Mammary epithelial cell (primary cell): ENCODE measurements at places on chromosomes 1 and 21. TPM values are rescaled to one million over a fixed set of nuclear protein-coding genes. Genes with fewer than 3 reads are reported as not detected.
A peak's percentile ranks its signal among the peaks of the same experiment; 100 is the strongest.

- DNase-seq = no peak
Observed at GRCh38 chr21:46084709-46085108, 13.2 kb upstream of the COL6A2 start.

DNA sequence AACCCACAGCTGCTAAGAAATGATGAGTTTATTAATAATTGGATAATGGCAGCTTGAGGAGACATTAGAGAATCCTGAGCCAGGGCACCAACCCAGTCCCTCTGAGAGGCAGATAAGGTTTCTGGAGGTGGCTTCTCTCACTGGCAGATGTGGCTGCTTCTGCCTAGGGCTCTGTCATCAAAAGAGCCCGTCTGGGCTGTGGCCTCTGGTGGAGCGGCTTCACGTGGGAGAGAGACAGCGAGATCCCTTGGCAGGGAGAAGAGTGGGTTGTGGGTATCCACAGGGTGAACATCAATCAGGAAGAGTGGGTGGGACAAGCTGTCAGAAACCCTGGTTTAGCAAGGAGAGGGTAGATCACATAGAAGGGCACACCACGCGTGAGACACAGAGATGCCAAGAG lies 30.0 kb downstream of the VWA5B1 start:
- DNase-seq = no peak

DNA sequence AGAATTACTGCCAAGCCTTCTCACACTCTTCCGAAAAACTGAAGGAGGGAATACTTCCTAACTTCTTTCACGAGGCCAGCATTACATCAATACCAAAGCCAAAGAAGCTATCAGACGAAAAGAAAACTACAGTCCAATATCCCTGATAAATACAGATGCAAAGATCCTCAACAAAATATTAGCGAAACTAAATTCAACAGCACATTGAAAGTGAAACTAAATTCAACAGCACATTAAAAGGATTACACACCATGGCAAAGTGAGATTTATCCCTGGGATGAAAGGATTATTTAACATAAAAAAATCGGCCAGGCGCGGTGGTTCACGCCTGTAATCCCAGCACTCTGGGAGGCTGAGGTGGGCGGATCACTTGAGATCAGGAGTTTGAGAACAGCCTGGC lies 176.8 kb downstream of the FAF1 start:
- no peak for DNase-seq

DNA sequence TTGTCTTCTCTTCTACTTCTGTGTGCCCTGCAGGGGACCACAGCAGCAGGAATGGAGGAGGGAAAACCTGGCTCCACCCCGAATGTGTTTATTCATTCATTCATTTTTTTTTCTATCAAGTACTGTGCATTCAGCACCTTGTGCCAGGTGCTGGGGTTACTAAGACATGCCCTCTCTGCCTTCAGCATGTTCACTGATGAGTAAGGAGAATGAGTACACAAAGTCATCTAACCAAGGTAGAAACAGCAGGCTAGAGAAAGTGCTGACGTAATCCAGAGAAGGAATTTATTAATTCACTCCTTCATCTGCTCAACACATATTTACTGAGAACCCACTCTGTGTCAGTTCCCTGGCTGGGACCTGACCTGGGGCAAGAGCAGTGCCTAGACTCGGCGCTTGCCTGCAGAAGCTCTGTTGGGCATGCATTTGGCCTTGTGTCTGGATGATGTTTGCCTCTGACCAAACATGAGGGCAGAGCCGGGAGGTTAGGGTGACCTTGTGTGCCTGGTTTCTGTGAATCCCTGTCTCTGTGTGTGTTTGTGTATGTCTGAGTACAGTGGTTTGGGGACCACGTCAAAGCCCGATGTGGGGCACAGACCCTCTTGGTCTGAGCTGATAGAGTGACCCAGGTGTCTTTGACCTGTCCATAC lies 3.3 kb upstream of the MYOG start:
- DNase-seq = peak; percentile 84

DNA sequence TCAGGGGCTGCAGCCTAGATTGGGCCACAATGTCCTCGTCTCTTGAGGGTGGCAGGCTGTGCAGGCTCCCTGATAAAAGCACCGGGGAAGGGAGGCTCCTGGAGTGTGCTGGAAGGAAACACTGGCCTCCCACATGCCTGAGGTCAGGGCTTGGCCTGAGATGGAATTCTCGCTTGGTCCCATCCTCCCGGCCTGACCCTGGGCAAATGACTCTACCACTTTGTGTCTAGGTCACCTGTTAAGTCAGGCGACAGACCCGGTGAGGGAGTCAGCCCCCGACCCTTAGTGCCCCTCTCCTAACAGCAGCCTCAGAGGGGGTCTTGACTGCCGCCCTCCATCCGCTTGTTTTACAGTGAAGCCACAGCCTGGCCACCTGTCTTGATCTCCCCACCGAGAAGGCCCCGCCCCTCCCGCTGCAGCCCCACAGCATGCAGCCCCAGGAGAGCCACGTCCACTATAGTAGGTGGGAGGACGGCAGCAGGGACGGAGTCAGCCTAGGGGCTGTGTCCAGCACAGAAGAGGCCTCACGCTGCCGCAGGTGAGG lies 2.5 kb downstream of the SMIM1 start:
- DNase-seq = no peak

DNA sequence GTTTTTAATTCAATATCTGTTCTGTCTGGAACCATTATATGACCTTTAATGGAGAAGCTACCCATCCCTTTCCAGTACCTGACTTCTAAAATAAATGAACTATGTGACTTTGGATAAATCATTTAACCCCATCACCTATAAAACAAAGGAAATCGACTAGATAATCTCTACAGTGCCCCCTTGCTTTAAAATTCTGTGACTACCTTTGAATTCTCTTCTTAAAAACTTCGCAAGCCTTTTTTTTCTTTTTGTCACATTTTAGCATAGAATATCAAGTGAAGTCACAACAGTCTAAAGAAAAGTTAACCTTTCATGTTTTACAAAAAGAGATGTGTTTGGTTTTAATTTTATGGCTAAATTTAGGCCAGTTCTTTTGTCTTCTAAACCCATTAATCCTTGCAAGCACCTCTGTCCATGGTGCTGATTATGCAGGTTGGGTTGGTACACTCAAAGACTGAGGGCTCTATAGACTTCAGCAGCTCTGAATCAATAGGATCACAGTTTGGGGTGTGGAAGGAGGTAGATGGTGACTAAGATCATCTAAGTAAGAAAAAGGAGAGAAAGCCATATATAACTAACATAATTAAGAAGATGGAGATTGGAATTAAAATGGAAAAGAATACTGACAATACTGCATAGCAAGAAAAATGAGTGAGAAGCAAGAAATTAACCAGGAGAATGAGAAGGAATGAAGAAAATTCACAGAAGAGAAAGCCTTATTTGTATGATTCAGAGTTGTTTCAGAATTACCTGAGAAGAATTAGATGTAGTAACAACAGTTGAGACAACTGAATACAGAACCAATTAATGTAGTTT lies 59.2 kb downstream of the TBX15 start:
- peak; percentile 34 for DNase-seq

DNA sequence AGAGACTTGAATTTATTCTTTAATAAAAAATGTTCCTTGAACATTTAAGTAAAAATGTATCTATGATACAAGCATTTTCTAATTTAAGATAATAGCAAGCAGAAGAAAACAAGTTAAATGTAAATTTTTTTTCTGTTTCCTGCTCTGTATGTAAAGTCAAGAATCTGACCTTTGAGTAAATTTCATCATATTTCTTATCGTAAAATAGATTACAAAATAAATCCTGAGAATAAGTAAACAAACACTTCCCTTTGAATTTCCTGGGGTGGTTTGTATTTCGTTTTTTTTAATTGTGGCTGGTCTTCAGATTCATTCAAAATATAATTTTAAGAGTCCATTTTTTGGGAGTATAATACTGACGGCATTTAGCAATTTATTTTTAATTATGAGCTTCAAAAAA lies 77.6 kb downstream of the POU2F1 start:
- no peak for DNase-seq

GRCh38 chr1:51936531-51936930 lies 54.0 kb downstream of the RAB3B start:
- DNase-seq = no peak

GRCh38 chr1:9889411-9889810 lies 20.7 kb downstream of the CTNNBIP1 start:
- DNase-seq = no peak

DNA sequence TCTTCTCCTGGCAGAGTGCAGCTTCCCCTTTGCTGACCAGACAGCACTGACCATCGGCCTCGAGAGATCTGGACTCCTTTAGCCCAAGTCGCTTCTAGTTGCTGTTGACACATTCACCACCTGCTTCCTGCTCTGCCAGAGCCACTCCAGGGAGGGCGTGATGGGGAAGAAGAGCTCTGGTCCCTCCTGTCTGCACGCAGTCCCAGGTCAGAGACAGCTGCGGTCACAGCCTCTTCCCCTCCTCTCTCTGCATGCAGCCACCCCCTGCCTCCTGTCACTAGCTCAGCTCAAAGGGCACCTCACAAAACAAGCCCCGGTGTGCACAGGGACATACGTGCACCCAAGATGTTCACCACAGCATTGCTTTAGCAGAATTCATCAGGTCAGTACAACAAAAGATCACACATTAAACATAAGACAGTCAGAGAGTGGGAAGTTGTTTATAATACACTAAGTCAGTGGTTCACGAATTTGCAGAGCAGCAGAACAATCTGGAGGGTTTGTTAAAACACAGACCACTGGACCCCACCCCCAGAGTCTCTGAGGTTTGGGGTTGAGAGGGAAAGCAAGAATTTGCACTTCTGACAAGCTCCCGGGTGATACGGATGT lies 132.9 kb downstream of the SYF2 start:
- no peak for DNase-seq

DNA sequence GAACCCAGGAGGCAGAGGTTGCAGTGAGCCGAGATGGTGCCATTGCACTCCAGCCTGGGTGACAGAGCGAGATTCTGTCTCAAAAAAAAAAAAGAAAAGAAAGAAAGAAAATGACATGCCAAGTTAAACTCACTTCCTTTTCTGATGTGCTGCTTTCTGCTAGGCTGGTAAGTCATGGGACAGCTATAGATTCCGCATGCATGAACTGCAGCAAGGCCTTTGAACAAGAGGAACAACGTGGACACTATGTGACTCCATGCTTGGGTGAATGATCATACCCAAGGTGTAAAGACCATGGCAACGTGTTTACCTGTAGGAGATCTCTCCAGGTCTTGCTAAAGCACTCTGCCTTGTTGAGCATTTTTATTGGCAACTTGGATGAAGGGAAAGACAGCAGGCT lies 10.3 kb upstream of the TTF2 start:
- no peak for DNase-seq

DNA sequence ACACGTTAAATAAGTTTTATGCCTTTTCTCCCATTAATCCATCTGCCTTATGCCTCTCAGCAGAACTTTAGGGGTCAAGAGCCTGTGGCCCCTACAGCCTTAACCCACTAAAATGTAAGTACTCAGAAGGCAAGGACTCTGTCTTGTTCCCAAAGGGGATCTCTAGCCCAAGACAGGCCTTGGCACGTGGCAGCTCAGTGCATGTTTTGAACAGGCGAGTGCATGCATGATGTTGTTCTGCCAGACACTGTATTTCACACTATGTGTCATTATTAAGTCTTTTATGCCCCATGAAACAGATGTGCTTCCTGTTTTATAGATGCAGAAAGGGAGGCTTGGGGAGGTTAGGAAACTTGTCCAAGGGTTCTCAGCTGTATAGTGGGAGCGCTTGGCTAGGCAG lies 102.8 kb downstream of the ETS2 start:
- peak; percentile 64 for DNase-seq

DNA sequence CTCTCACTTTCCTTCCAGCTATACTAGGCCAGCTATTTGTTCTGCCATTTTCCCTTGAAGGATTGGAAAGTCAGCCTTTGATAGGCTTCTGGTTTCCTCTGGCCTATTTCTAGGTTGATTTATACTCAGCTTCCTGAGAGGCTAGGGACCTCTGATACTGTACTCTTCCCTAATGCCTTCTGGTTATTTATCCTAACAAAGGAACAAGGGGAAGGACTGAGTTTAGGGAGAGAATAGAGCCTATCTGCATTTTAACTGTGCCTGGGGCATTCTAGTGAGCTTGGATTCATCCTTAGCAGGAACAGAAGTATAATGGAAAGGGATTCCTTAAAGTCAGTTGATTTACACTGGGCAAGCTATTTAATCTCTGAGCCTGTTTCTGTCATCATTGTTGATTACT lies 11.8 kb upstream of the TMEM39B start:
- no peak for DNase-seq

- no peak for DNase-seq
Observed at GRCh38 chr1:177124577-177125278, 39.8 kb downstream of the ASTN1 start.

- no peak for DNase-seq
Observed at GRCh38 chr1:223667484-223668182, 2.1 kb upstream of the CAPN8 start.

DNA sequence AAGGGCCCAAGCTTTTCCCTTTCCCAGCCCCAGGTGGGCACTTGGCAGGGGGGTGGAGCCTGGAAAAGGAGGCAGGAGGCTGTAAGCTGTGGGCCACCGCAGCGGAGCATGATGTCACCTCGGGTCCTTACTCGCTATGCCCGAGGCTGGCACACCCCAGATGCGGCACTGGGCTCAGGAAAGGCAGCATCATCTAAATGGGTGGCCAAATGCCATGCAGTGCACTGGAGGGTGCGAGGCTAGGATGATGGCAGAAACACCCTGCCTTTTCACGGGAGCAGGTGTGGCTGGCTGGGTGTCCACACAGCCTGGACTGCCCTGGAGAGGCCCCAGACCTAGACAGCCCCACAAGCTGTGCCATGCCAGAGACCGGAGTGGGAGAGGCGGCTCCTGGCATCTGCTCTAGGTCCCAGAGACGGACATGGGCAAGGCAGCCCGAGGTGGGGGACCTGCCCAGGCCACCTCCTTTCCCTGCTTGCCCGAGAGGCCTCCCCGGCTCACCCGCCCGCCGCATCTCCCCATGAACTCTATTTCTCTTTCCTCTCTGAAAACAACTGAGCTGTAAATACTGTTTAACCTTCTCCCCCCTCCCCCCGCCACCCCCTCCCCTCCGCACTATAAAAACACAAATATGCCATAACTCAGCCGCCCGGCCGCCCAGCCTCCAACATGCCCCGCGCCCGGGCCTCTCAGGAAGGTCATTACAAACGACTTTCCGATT lies 124.7 kb downstream of the CASZ1 start:
- DNase-seq = no peak

DNA sequence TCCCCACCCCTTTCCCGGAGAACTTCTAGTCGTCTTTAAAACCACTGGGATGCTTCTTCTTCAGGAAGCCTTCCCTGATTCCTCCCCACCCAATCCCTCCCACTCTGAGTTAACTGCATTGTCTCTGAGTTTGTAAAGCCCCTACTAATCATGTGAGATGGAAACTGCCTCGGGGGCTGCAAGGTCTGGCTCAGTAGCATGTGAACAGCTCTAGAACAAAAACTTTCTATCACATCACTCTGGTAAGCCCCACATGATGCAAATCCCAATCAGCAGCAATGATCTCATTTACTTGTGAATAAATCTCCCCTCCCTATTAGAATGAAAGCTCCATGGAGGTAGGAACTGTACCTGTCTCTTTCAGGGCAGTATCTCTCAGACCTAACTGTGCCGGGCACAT lies 141.0 kb upstream of the JUN start:
- DNase-seq = no peak

- DNase-seq = peak; percentile 21
Observed at GRCh38 chr1:35111106-35111505, 31.9 kb downstream of the ZMYM1 start.

The ARMH1 gene
- 0.51 TPM for polyA plus RNA-seq

The FCRL2 gene
- polyA plus RNA-seq = not detected

The ANKRD34A gene
- polyA plus RNA-seq = 1.1 TPM

The CRYZ gene
- polyA plus RNA-seq = 21.1 TPM

The GBP5 gene
- polyA plus RNA-seq = not detected
